ENCODE measurements at places on chromosomes 13 and 19.
A peak's percentile ranks its signal among the peaks of the same experiment; 100 is the strongest.

GRCh38 chr19:17337675-17338432 is 501 bp downstream of the GTPBP3 start:
- no peak for DNase-seq

- peak; percentile 79 for DNase-seq
Observed at GRCh38 chr19:1875646-1876495, 9.4 kb downstream of the ABHD17A start.

DNA sequence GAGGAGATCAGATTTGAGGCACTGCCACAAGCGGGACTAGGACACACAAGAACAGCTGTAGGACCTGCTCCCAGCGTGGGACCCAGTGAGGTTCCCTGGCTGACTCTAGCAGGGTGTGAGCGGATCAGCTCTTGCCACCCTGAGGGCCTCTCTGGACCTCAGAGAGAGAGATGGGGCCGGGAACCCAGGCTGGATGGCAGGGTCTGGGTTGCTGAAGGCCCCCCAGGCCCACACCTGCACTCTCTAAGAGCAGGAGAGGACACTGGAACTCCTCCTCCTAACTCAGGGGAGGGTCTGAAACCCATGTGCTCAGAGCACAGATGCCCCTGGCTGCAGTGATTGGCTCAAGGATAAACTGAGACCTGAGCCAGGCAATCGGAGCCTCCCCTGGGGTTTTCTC is 13.5 kb upstream of the IL4I1 start:
- no peak for DNase-seq

DNA sequence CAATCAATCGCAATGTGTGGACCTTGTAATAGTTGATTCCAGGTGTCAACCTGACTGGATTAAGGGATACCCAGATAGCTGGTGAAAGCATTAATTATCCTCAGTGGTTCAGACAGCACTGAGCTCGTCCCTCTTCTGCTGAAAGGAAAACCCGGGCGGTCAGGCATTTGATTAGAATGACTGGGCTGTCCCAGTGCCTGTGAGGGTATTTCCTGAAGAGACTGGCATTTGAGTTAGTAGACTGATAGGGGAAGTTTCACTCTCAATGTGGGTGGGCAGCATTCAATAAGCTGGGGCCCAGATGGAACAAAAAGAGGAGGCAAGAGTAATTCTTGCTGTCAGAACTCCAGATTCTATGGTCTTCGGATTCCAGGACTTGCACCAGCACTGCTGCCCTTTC is 31.9 kb downstream of the KPNA3 start:
- DNase-seq: no peak

- DNase-seq: peak; percentile 67
Observed at GRCh38 chr13:110916301-110917142, 1.7 kb upstream of the ANKRD10 start.

GRCh38 chr13:106989876-106990275 is 421.9 kb upstream of the ARGLU1 start:
- DNase-seq: no peak

GRCh38 chr19:27764186-27764804 is 1448.7 kb downstream of the UQCRFS1 start:
- DNase-seq: no peak

DNA sequence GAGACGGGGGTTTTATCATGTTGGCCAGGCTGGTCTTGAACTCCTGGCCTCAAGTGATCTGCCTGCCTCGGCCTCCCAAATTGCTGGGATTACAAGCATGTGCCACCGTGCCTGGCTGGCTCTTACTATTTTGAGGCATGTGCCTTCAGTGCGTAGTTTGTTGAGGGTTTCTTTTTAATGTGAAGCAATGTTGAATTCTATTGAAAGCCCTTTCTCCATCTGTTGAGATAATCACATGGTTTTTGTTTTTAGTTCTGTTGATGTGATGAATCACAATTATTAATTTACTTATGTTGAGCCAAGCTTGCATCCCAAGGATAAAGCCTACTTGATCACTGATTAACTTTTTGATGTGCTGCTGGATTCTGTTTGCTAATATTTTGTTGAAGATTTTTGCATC is 290.9 kb downstream of the KCNRG start:
- no peak for DNase-seq

GRCh38 chr19:46373491-46374359 is 26.8 kb downstream of the PPP5C start:
- DNase-seq: peak; percentile 95

- no peak for DNase-seq
Observed at GRCh38 chr13:26956522-26957142, 196.0 kb upstream of the GPR12 start.

DNA sequence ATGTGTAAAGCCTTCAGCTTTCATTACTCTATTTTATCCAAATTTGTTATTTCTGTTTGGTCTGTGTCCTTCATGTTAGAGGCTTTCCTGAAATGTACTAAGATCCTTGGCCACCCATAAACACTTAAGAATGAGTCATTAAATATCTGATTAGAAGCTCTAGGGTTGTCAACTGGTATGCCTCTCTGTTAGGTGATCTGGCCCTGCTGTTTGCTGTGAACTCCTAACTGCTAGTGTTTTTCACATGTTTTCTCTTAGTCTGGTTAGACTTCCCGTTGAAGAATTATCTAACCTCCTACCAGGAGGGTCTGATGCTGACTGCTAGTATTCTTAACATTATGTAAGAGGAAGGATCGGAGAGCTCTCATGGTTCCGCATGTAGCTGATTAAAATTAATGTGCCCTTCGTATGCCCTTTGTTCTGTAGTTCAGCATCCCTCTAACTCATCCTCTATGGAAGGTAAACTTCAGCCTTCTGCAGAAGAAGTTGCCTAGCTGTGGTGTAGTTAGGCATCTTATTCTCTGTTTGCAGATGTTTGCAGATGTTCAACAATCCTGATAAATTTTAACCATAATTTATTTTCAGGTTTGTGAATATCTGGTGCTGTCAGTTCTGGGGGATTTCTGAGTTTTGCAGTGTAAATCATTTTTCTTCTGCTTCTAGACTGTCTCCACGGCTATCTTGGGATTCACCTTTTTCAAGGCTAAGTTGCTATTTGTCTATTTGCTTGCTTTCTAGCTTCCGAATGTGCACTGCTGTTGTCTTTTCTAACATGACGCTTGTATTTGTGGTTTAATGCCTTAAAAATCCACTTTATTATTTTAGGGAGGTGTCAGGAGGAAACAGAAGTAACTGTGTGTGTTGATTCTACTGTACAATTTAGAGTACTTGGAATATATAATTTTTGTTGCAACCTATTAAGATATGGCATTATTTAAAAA is 207.2 kb upstream of the SPRY2 start:
- no peak for DNase-seq

DNA sequence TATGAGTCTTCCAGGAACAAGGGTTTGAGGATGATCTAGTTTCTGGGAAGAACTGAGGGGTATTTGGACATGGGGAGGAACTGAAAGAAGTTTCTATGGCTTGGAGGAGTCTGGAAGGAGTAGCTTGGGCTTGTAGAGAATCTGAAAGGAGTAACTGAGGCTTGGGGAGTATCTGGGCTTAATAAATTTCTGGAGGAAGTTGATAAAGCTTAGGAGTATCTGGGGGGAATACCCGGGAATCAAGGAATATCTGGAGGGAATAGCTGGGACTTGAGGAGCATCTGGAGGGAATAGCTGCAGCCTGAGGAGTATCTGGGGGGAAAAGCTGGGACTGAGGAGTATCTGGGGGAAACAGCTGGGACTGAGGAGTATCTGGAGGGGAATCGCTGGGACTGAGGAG is 16.0 kb downstream of the FSD1 start:
- DNase-seq: no peak

- DNase-seq: no peak
Observed at GRCh38 chr13:58547419-58547818, 915.9 kb downstream of the PCDH17 start.

GRCh38 chr13:46587807-46588418 is 34.9 kb downstream of the LRCH1 start:
- DNase-seq: no peak

DNA sequence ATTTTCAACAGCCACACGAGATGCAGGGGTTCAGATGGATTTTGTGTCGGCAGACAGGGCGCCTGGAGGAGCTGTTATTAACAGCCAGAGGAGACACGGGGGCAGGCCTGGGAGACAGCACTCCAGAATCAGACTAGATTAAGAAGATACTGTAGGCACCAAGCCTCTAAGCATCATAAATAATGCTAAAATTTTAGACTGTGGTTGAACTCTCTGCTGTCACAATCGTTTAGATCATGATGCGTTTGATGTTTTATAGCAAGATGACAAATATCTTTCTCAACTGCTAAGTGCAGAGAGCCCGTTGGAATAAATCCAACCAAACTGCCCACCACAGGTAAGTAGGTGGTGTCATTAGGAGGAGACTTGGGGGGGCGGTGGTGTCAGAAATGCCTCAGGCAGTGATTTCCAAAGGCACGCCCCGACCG is 63.9 kb downstream of the CEBPG start:
- DNase-seq: no peak

DNA sequence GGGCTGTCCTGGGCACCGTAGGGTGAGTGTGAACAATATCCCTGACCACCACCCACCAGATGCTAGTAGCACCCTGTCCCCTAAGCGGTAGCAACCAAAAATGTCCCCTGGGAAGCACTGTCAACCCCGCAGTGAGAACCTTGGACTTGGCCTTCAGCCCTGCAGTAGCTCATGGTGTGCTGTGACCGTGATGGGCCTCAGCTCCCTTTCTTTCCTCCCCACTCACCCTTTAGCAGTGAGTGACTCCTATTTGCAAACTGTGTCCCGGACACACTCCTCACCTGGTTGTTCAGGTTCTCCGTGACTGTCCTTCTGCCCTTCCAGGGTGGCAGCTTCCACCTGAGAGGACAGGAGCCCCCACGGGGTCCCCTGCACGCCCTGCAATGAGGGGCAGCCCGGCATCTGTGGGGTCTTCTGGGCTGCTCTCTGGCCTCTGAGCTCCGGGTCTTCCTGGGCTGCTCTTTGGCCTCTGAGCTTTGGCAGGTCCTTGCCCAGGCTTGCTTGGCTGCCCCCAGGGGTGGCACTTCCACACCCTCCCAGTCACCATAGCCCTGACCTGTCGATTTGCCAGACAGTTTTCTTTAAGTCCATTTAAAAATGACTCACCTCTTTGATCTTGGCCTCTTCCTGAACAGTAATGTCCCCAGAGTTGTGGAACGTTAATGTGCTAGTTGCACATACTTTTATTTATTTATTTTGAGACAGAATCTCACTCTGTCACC is 3.8 kb downstream of the KDM4B start:
- DNase-seq: no peak

DNA sequence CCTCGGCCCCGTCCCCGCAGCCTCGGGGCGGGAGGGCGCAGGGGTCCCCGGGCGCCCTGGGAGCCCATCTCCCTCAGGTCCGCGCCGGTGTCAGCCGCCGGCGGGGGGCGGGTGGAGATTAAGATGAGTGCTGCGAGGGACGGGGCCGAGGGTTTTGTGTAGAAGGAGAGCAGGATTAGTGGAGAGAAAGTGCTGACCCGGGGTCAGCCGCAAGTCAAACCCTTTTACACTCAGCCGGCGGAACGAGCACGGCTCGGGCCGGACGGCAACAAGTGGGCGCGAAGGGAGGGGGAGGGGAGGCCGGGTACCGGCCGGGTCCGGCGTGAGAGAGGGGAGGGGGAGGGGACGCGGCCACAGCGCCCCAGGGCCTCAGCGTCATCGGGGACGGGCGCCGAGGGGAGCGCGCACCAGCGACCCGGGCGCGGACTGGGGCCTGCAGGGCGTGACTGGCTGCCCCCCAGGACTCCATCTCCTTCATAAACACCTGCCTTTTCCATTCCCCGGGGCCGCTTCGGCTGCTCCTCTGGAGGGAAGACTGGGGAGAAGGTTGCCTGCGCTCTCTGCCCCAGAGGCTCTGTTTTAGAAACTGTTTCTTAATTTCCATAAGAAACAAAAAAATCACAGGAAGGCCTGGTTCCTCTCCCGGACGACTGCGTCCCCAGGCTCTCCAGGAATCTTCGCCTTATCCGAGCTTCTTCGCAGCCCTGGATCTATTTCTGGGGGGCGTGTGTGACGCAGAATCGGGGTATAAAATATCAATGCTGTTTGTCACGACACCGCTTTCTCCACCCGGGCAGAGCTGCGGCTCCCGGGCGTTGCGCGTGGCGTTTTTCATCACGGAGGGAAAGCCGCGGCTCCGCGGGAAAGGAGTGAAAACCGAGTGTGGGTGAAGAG is 6.5 kb downstream of the SOX1 start:
- no peak for DNase-seq

DNA sequence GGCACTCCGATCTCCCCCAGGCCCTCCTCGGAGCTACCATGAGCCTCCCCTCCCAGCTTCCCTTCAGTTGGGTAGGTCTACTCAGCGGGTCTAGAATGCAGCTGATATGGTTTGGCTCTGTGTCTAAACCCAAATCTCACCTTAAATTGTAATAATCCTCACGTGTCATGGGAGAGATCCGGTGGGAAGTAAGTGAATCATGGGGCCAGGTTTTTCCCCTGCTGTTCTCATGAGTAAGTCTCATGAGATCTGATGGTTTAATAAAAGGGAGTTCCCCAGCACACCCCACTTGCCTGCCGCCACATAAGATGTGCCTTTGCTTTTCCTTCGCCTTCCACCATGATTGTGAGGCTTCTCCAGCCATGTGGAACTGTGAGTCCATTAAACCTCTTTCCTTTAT is 14.5 kb upstream of the DOCK9 start:
- peak; percentile 60 for DNase-seq

- DNase-seq: no peak
Observed at GRCh38 chr19:15897026-15897737, 692 bp downstream of the CYP4F2 start.

DNA sequence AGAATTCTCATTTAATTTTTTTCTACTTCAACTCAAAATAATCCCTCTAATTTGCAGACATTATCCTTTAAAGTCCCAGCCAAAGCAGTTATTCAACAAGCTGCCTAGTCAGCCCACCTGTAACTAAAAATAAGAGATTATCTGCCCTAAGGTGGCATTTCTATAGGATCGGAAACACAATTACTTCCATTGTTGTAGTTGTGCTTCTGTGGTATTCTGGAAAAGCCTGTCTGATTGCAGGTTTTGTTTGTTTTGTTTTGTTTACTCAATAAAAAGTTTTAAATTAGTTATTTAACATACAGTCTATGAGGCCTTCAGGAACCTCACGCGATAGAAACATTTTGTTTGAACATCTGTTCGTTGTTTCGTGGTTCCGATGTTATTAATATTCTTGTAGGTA is 101.0 kb downstream of the ZIC5 start:
- DNase-seq: no peak

GRCh38 chr19:30276011-30276882 is 95.9 kb upstream of the ZNF536 start:
- no peak for DNase-seq

- DNase-seq: no peak
Observed at GRCh38 chr19:6887316-6887715, at the start of gene ADGRE1. Gene ADGRE1, plus strand, starts transcription at chr19:6887579. Its CDS starts 30 bp downstream, at chr19:6887609.
